ENCODE measurements at places on chromosomes 5 and 9.

DNA sequence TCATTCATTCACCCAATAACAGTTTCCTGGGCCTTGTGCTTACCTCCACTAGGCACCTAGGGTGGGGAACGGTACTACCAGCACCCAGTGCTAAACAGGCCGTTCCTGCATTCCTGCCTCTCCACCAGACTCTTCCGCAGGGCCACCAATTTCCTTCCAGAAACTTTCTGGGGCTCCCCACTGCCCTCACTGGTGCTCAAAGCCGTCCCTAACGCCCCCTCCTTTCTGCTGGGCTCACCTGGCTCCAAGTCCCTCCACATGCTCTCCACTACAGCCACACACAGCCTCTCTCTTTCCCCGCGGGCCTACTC lies 1.4 kb downstream of the PHF19 start:
- no peak for DNase-seq

- no peak for DNase-seq
These were observed 6.1 kb downstream of the ANXA2R start for GRCh38 chr5:43033841-43034590.

GRCh38 chr5:149278451-149279210 lies 7.0 kb downstream of the AFAP1L1 start:
- no peak for DNase-seq

GRCh38 chr5:172429201-172429940 lies 25.0 kb downstream of the SH3PXD2B start:
- DNase-seq, result no peak

DNA sequence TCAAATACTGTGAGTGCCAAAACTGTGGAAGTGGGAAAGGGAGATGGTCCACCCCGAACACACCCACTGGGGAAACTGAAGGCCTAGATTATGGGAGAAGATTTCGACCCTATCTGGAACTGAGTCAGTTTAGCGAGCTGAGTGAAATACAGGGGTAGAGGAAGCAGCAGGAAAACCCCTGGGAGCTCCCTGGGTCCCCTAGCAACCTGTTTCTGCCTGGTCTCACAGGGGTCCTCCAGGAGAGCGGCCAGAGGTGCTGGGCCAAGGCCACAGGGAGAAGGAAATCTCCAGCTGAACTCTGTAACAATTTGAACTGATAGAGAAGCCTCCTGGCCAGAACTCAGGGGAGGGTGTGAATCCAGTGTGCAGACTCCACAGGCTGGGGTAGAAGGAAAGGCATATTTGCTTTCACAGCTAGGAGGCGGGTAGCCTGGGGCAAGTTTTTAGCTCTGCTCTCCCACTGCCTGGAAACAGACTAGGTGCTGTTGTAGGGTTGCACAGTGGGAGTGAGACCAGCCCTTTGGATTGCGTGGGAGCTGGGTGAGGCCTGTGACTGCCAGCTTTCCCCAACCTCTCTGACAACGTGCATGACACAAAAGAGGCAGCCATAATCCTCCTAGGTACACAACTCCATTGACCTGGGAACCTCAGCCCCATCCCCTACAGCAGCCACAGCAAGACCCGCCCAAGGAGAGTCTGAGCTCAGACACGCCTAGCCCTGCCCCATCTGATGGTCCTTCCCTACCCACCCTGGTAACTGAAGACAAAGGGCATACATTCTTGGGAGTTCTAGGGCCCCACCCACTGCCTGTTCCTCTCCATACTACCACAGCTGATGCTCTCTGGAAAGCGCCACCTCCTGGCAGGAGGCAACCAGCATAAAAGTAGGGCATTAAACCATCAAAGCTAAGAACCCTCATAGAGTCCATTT lies 78.8 kb upstream of the GPBP1 start:
- no peak for DNase-seq
